Stimulated activated CD8-positive, alpha-beta memory T cell treated with anti-CD3 and anti-CD28 coated beads, Interleukin-2, amount 100 ng/mL, for 1 hour (primary cell): ENCODE measurements at places on chromosomes 1 and 21.
A peak's percentile ranks its signal among the peaks of the same experiment; 100 is the strongest.

- DNase-seq, result no peak
Measured at GRCh38 chr1:85363521-85363920, 87.1 kb upstream of the BCL10 start.

- no peak for DNase-seq
Measured at GRCh38 chr1:212401838-212402582, 12.7 kb downstream of the PACC1 start.

- no peak for DNase-seq
Measured at GRCh38 chr1:230186003-230186863, 119.2 kb downstream of the GALNT2 start.

DNA sequence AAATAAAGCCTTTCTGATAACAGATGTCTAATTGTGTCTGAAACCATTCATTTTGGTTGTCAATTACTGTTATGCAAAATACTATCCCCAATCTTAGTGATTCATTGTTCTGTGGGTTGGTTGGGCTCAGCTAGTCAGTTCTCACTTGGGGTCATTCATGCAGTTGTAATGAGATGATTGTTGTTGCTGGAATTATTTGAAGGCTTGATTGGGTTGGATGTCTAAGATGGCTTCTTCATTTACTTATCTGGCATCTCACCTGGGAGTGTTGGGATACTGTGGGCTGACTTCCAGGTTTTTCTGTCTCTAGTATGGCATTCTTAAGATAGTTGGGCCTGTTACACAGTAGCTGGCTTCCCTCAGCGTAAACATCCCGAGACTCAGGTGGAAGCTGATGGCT lies 217.8 kb upstream of the B3GALT2 start:
- no peak for DNase-seq

GRCh38 chr1:7103361-7103782 lies 318.1 kb downstream of the CAMTA1 start:
- DNase-seq, result no peak

DNA sequence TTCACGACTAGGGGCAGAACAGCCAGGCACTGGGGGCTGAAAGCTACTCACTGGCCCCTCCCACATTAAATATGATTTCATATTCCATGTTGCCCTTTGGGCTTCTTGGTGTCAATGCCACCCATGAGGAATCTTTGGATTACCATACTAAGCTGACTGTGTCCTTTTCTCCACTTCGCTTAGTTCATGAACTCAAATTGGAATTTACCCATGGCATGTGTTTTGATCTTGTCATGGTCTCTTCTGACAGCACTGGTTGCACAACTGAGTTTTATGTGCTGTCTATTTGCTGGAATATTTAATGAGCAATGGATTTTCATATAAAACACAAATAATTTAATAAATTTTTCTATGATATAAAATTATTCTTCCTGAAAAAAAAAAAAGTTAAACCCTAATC lies 59.2 kb downstream of the SERBP1 start:
- no peak for DNase-seq

DNA sequence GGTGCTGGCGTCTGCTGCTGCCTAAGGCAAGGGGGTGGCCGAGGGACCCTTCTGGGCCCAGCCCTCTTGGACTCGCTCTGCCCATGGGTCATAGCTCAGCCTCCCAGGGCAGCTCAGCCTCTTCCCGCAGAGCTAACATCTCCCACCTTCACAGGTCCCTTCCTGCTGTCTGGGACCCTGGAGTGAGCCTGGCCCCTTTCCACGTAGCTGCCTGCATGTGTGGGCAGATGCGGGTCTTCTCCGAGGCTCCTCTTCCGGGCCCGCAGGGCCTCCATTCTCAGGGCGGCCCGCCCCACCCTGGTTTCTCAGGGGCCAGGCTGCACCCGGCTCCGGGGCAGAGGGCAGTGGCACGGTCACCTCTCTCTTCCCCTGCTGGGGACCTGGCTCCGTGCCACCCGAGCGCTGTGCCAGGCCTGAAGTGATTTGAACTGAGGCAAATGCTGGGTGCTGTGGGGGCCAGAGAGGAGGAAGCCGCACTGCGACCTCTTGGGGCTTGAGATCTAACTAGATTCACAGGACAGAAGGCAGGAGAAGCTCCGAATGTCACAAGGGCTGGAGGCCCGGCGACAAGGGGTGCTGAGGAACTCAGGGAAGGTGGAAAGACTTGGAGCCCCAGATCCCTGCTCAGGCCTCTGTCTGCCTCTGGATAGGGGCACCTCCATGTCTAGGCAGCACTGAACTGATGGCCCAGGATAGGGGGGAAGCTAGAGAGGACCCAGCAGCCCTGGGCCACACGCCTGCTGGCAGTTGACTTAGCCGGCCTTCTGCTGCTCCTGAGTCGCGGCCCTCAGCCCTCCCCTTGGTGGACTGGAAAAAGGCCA lies 40.7 kb downstream of the COQ8A start:
- DNase-seq, result no peak

GRCh38 chr1:205326812-205327466 lies 5.4 kb upstream of the NUAK2 start:
- no peak for DNase-seq

- no peak for DNase-seq
Measured at GRCh38 chr1:205585835-205586785, 45.7 kb downstream of the ELK4 start.

DNA sequence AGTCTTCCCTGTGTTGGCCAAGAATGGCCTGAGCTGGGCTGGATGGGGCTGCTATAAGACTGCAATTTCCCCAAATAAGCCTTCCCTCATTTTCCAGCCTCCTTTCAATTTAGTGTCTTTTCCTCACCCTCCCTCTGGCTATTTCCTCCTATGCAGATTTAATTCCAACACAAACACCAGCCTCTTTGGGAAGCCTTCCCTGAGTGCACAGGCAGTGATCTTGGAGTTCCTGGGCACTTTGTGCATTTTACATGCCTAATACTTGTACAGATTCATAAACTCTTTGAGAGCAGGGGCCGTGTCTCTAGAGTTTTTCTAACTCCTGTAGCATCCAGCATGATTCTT lies 91.1 kb upstream of the TLR5 start:
- DNase-seq, result no peak

DNA sequence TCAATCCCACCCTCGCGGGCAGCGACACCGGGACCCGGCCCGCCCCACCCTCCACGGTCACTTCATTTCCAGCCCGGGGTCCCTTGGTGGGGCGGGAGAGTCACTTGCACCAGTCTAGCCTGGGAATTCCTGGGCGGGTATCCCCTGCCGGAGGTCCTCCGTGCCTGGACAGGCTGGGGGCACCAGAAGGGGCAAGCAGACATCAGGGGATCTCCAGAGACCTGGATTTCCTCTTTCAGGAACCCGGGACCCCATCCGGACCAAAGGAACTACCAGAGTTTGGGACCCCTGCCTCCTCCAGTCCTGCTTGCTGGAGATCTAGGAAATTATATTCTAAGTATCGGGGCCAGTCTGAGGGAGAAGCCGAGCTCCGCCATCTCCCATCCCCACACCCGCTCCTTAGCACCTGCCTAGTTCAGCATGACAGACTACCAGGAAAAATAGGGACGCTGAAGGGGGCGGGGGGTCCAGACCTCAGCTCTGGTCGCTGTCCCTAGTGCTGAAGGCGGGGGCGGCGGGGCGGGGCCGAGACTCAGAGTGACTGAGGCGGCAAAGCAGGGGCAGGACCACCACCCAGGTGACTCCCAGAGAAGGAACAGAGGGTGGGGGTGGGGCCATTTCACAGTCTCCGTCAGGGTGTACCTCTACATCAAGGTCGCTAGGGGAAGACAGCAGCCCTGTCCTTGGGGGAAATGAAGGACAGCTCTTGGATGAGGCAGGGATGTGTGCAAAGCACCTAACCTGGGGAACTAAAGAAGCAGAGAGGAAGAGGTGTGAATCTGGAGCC lies 832 bp downstream of the HCN3 start:
- peak; percentile 42 for DNase-seq

DNA sequence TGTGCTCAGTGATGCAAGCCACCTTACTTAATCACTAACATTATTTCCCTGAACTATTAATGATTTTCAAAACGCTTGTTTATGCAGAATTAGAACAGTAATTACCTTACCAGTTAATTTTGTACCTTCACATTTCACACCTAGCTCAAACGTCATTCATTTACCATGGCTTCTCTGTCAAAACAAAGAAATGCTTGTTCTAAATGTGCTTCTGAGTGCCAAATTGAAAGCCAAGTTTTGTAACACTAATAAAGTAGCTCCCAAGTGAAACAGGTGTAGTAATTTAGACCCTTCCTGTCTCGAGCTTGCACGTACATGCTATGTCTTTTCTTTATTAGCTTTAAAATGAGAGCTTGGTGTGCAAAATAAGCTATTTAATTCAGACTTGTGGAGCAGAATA lies 533.7 kb upstream of the PKN2 start:
- DNase-seq, result no peak

- no peak for DNase-seq
Measured at GRCh38 chr1:162315673-162316072, 61.0 kb downstream of the SPATA46 start.

DNA sequence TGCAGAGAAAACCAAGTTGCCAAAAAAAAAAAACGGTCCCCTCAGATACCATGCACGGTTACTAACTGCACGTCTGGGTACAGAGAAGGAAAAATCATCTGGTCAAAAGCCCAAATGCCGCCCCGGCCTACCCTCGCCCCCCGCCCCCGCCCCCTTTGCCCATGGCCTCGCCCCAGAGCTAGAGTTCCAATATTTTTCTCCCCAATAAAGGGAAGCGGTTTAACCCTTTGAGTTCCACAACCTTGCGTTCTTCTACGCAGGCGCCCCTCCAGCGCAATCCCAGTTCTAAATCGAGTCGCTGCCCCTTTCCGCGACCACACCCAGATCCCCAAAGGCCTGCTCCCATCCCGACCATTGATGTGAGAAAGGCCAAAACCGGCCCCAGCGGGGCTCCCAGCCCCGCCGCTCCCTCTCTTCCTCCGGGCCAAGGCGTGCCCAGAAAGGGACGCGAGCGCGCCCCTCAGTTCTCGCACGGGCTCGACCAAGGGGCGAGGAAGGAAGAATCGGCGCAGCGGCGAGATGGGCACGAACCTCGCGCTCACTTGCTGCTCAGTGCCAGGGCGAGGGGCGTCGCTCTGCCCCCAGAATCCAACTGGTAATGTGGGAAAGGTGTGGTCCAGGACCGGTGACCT lies 797 bp downstream of the WDR47 start:
- DNase-seq, result no peak
